SIG-M5 (cell line): ENCODE measurements at places on chromosomes 16 and 17.

- no peak for DNase-seq
Observed at GRCh38 chr16:89925596-89926079, 2.5 kb downstream of the TUBB3 start.

DNA sequence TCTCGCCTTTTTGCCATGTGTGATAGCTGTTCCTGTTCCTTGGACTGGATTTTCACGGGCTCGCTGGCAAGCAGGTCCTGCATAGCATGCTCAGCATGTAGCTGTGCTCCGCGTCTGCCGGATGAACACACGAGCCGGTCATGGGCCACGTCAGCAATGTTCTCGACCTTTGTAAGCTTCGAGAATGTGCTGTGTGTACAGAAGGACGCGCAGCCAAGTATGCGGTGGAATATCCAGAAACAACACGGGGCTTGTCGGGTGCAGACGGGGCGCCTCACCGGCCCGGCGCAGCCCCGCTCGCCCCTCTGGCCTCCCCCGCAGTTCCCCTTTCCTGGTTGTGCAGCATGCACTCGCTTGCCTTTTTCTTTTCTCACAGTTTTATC is 42.2 kb downstream of the RPTOR start:
- no peak for DNase-seq

- DNase-seq: no peak
Observed at GRCh38 chr17:67245694-67246402, 852 bp upstream of the HELZ start.

DNA sequence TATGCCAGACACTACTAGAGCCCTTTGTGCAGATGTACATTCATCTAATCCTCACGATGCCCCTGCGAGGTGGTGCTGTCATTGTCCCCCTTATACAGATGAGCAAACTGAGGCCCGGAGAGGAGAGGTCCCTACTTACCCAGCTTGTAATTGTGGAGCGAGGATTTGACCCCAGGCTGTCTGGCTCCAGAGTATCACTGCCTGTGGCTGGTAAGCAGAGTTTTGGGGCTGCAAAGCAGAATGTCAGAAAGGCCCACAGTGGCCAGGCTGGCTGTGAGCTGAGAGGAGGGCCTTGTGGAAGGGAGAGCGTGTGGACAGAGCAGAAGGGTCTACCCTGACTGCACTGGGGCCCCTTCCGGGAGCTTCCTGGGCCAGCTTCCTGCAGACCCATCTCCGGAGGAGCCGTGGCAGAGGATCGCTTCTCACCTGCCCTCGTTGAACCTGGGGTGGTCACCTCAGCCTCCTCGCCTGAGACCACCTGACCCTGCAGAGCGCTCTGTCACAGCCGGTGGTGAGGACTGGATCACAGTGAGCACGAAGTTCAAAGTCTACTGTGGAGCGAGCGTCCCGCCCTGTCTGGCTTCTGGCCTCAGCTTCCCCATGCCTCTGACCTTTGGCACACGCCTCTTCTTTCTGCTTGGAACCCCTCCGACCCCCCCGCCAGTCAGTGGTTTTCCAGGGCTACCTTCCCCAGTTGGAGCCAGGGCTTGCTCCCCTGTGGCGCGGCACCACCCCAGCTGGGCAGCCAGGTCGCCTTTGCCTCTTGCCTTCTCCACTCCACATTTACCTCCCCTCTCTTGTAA is 12.1 kb downstream of the CMIP start:
- no peak for DNase-seq
